Activated naive CD8-positive, alpha-beta T cell treated with anti-CD3 and anti-CD28 coated beads, Interleukin-2, amount 50 U/mL, for 16 hours (primary cell): ENCODE measurements at places on chromosomes 2 and 18.

DNA sequence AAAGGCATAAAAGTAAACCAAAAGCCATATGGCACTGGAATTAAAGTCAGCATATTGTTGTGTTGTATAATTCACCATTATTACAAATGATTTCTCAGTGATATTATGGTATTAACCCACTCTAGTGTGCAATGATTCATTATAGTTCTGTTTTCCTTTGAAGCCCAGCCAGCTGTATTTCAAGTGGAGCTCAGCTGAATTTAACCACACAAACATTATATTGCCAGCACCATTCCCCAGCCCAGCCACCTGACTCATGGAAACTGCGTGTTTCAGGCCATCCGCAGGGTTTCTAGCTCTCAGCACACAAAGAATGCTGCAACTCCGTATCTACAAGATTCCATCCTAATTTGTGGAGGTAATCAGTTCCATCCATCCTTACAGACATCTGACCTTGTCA lies 166.8 kb upstream of the CHAC2 start:
- DNase-seq = no peak

DNA sequence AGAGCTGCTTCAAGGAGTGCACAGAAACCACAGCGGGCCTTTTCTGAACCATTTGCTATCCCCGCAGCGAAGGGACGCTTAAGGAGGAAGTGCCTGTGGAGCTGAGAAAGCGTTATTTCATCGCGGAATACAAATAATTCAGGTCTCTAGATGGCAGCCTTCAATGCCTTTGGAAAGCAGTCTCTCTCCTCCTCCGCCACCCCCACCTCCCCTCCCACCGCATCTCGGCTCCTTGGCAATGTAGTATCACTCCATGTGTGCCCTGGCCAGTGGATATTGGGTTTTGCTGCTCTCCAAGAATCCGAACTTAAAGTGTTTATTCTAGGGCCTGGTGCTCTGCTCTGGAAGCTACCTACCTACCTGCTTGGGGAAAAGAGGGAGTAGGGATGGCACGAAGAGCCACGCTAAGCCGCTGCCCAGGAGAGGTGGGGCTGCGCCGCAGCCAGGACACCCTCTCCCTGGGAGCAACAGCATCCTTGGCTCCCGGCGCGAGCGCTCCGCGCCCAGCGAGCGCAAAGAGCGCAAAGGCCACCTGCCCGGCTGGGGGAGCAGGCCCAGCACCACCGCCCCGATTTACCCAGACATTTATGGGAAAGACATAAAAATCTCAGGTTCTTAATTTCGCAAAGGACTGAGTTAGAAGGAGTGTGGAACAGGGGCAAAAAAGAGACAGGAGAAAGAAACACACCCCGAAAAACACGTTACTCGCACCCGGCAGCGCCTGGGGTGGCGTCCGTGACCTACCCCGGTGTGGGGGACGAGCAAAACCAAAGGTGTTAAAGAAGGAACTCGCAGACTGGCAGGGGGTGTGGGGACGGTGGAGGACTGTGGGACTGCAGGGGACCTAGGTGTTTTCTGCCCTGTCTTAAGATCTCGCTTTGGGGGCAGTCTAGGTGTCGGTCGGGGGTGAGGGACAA lies 1.0 kb downstream of the SPHKAP start:
- DNase-seq = no peak

- no peak for DNase-seq
Measured at GRCh38 chr2:18356676-18357075, 203.8 kb downstream of the RDH14 start.

DNA sequence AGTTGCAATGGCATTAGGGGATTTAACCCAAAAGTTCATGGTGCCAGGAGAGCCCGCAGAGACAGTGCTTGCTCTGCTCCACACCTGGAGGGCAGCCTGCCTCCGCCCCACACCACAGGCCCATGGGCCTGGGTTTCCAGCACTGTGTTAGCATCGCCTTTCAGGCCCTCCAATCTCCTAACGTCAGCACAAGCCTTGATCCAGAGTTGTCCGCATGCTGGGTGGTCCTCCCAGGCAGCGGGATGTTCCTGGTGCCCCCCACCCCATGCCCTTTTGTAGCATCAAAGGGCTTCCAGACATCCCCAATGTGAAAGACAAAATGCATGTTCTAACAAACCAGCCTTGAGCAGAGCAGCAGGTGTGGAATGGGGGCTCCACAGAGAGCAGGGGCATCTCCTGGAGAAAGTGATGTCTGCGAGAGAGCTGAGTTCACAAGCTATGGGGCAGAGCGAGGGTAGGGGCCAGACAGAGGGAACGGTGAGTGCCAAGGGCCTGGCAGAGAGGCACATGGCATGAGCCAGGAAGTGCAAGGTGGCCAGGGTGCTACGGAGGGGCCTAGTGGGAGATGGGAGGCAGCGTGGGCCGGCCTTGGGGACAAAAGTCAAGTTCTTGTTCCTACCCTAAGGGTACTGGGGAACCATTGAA lies 119.2 kb downstream of the CYP26B1 start:
- no peak for DNase-seq

GRCh38 chr2:109419960-109420370 lies 193.8 kb downstream of the SEPTIN10 start:
- DNase-seq = no peak

DNA sequence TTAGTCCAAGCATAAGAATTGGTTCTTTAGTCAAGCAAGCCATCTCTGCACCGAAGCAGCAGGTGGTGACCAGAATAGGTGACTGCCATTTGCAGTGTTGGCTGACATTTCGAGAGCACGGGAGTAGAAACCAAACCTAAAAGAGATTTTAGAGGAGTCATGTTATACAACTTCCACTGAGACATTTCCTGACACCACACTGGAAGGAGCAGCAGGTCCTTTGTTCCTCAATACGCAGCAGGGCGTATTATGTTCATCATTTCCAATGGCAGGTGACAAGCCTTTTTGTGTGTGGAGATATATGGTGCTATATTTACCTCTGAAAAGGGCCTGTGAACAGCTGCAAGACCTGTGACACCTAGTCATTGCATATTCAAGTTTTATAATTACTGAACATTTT lies 418.8 kb upstream of the NETO1 start:
- no peak for DNase-seq

DNA sequence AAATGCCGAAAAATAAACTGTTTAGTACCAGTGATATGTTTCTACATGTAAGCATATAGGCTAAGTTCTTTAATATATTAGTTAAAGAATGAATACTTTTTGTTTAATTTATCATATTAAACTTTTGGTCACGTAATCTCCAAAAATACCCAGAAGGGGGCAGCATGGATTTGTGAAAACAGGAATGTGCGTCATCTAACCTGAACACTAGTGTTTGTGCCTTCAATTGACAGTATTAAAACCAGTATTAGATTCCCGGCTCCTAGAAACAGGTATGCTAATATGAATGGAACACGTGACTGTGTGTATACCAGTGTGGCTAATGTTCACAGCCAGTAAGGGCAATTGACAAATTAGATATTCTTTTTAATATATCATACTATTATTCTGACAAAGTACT lies 51.8 kb downstream of the WDR7 start:
- DNase-seq = no peak

- DNase-seq = no peak
Measured at GRCh38 chr2:101828673-101829334, 131.3 kb downstream of the MAP4K4 start.

DNA sequence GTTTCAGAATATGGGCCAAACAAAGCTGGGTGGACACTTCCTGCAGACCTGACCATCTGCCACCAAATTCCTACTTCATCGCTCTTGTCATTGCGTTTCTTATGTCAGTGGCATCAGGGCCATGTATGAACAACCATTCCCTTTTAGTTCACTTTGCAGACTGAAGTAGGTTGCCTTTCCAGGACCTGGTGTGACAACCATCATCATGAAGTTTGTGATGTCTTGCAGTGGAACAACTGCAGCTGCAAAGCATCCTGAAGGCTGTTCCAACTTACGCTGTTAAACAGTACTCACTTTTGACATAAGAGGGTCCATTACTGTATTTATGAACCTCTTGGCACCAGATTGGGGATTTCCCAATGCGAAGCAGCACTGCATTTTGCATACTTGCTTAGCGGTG lies 511.6 kb downstream of the ARHGAP15 start:
- DNase-seq = no peak

GRCh38 chr2:214127170-214127569 lies 283.7 kb upstream of the VWC2L start:
- DNase-seq = no peak

DNA sequence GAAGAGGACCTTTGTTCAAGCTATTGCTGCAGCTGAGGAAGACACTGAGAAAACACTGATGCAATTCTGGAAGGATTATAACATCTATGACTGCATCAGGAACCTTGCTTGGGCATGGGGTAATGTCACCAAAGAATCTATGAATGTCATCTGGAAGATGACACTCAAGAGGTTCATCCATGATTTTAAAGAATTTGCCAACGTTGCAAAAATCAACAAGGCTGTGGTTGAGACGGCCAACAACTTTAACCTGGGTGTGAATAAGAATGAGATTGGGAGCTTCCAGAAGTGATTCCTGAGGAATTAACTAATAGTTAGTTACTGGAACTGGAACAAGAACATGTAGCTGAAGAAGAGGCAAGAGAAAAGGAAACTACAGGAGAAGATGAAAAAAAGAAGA lies 126.4 kb upstream of the SP5 start:
- DNase-seq = no peak

DNA sequence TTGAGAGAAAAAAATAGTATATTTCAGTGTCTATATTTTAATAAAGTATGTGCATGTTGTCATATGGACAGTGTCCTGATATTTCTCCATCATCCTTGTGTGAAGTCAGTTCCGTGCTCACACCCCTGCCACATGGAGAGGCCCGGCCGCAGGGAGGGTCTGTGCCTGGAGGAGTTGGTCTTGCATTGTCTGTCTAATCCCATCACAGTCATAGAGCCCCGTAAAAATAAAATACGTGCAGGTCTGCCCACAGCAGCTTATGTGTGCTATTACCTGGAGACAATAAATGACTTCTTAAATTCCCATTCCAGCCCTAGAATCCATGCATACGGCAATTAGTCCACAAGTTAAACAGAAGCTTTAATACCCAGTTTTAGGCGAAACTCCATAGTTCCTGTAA lies 20.1 kb downstream of the MAPRE2 start:
- DNase-seq = no peak

- DNase-seq = no peak
Measured at GRCh38 chr2:66679442-66679841, 244.5 kb downstream of the MEIS1 start.

GRCh38 chr2:159968279-159968900 lies 94.0 kb downstream of the PLA2R1 start:
- no peak for DNase-seq

DNA sequence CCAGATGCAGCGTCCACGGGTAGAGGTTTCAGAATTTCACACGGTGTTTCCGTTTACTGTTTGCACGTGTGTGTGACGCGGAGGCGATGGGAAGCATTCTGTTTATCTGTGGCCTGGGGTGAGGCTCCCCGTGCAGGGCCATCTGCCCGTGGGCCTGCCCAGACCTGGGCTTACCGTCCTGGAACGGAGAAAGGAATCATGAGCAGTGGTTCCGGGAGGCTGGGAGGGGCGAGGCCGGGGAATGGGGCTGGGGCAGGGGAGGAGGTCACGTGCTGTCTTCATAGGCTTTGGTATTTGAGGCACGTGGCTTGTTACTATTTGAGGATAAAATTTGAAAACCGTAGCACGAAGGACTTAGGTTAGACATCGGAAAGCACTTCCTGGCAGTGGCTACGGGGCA lies 77.9 kb downstream of the RTP5 start:
- no peak for DNase-seq

DNA sequence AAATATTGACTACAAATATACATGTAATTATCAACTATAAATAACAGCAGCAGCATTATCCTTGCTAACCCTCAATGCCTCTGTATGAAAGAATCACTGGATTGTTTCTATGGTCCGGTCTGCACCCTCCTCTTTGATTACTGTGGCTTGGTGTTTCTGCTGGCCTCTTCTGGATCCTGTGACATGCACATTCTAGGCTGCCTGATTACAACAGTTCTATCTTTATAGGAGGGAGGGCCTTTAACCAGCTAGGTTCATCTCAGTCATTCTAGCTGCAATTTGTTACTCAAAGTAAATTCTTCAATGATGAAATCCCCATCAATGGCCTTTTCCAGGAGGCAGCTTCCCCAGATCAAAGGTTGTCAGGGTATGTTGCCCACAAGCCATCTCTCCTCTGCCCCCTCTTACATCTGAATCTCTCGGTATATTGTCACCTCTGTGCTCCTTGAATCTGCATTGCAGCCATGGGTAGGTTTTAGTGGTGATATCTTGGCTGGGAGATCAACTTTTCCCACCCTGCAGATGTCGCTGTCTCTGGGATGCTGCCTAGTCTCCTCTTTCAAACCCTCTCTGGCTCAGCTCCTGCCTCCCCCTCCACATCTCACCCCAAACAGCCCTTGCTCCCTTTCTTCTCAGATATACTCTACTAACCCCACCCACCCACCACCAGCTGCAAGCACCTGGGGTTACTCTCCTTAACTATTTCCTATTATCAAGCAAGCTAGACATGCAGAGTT lies 106.2 kb upstream of the BZW1 start:
- DNase-seq = no peak

- no peak for DNase-seq
Measured at GRCh38 chr18:3405713-3406112, 44.3 kb upstream of the TGIF1 start.

- no peak for DNase-seq
Measured at GRCh38 chr2:149465873-149466272, 121.7 kb downstream of the MMADHC start.

- DNase-seq = no peak
Measured at GRCh38 chr2:118437501-118437900, 349.2 kb downstream of the INSIG2 start.

DNA sequence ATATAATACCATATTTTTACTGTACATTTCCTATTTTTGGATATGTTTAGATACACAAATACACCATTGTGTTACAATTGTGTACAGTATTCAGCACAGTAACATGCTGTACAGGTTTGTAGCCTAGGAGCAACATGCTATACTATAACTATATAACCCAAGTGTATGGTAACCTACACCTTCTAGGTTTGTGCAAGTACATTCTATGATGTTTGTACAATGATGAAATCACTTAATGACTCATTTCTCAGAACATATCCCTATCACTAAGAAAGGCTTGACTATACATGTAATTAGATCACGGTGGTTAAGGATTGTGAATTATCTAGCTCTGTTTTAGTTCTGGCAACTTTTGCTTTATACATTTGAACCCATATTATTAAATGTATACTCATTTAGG lies 31.3 kb downstream of the NPHP1 start:
- no peak for DNase-seq

DNA sequence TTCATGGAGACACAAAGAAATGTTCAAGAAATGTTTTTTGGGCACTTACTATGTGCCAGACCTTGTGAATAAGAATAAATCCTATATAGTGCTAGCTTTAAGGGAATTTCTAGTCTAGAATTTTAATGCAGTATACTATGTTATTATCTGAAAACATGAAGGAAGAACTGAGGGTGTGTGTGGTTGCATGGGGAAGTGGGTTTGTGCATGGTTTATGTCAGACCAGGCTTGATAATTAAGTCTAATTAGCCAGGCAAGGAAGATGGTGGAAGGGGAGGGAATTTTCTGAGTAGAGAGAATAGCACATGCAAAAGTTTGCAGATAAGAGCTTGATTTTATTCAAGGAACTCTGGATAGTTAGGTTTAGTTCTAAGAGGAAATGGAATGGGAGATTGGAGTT lies 6.5 kb downstream of the RBBP8 start:
- DNase-seq = no peak
